LoVo (cell line): ENCODE measurements at places on chromosomes 12 and 14.

DNA sequence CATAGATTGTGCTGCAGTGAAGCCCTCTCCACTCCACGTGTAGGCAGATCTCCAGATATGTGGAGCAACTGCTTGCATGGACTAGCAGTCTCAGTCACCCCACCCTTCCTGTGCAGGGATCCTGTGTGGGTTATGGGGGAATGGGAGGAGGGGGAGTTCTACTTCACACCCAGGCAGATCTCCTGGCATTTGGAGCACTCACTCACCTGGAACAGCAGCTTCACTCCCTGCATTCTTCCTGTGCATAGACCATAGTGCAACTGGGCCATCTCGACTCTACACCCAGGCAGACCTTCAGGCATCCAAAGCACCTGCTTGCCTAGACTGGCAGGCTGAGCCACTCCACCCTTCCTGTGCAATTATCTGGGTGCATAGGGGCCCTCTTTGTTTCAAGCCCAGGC, 96.0 kb upstream of the PCED1B start:
- no peak for DNase-seq

- no peak for DNase-seq
Observed at GRCh38 chr12:6779708-6780432, 7.5 kb downstream of the LAG3 start.

DNA sequence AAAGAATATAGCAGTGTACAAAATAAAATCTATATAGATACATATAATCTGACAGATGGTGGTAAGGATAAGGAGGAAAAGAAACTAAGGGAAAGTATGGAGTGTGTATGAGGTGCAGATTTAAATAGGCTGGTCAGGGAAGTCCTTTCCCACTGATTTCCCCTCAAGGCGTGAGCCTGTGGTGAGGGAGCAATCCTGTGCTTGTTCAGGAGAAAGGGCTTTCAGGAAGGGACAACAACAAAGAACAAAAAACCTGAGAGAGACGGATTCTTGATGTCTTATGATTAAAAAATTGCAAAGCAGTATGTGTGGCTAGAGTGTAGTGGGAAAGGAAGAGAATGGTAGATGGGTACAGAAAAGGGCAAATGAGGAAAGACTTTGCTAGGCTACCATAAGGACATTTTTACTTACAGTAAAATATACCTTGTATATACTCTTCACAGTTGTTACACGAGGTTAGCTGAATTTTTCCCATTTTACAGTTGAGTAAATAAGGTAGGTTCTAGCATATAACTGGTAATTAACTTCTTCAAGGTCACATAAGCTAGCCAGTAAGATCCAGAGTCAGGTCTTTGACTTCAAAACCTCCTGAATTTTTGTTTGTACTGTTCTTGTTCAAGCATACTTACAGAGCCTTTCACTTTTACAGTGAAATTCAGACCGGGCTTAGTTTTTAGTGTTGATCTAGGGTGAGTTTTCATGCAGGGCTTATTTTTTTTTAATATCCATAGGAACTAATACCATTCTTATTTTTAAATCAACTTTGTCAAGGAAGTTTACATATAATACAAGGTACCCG, 15.6 kb downstream of the CNOT2 start:
- DNase-seq = no peak

- peak; percentile 83 for DNase-seq
Observed at GRCh38 chr12:44930972-44931600, 55.0 kb upstream of the NELL2 start.

- peak; percentile 41 for DNase-seq
Observed at GRCh38 chr14:69090187-69090789, 62.6 kb downstream of the DCAF5 start.

- no peak for DNase-seq
Observed at GRCh38 chr14:61578745-61579144, 116.6 kb upstream of the HIF1A start.

GRCh38 chr12:91009319-91009950, 4.7 kb upstream of the EPYC start:
- DNase-seq = peak; percentile 37

- DNase-seq = peak; percentile 43
Observed at GRCh38 chr14:73238424-73238852, 1.1 kb downstream of the PAPLN start.

- no peak for DNase-seq
Observed at GRCh38 chr14:92549859-92550230, 36.3 kb downstream of the RIN3 start.

GRCh38 chr12:114447274-114447716, 41.4 kb upstream of the TBX5 start:
- DNase-seq = no peak

- peak; percentile 55 for DNase-seq
Observed at GRCh38 chr12:75876832-75877762, 154.5 kb downstream of the PHLDA1 start.

- DNase-seq = peak; percentile 81
Observed at GRCh38 chr12:74537126-74537706, 419 bp upstream of the ATXN7L3B start.

DNA sequence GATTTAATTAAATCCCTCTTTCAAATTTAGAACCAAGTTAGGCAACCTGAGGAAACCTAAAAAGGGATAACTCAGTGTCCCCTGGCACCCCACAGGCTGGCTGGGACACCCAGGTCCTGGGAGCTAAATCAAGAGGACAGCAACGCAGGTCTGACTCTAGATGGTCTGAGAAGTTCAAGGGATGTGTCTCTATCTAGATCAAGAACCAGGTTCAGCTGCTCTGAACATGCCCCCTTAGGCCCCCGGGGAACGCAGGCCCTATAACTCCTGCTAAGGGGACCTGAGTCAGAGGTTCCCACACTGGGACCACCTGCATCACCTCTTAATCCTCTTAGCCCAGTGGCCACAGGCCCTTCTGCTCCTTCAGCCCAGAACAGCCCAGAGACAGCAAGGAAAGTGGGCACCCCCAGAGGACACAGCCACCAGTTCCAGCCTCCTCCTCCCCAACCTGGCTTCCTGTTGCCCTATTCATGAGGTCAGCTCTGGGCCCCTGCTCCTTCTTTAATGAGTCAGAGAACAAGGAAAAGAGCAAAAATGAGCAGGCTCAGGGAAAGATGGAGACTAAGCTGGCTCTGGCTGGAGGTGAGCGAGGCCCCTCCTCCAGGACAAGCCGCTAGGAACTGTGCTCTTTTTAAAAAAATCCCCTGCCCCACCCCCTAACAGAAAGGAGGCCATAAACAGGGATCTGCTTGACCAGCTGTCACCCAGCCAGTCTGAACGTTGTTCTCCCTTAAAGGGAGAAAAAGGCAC, 10.8 kb downstream of the PITPNM2 start:
- DNase-seq = no peak
